Uterus (tissue), 4 donors: ENCODE measurements at places on chromosomes 11 and 22.

DNA sequence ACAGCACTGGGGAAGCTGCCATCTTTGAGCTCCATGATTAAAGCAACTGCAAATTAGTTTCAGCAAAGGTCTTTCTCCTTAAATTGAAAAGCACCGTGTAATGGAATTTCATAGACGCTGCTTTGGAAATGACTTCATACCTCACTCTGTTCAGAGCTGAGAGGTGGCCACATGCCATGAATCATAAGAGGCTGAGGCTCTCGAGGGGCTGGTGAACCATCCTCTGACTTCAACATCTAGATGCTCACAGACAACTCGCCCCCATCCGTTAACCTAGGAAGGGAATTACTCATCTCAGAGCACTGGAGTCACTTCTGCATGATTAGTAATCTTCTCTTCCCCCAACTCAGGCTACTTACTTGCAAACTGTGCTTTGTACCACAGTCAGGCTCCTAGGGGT lies 122.3 kb downstream of the RCN1 start:
- no peak overlapping the region for H3K27ac ChIP-seq
- H3K36me3 ChIP-seq, result no peaks in the 10 kb centered on the region
- H3K27me3 ChIP-seq, result no peaks in the 10 kb centered on the region
- H3K4me3 ChIP-seq, result no peak overlapping the region

DNA sequence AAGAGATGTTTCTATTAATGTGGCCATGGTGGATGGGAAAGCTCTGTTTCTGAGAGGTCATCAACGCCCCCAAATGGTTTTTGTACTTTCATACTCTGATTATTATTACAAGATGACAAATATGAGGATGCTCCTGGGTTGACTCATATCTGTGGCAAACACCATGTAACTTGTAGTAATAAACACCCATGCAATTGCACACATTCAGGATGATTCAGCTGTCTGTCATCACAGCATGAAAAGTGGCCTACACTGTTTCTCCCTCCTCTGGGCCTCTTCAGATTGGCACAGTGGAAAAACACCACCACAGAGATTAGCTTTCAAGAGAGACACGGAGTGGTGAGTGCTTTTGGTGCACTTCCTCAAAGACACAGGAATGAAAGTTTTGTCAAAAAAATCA lies 85.4 kb downstream of the MTNR1B start:
- DNase-seq, result no peak
- H3K36me3 ChIP-seq, result no peaks in the 10 kb centered on the region
- no peak overlapping the region for H3K4me3 ChIP-seq
- H3K27me3 ChIP-seq, result no peaks in the 10 kb centered on the region

DNA sequence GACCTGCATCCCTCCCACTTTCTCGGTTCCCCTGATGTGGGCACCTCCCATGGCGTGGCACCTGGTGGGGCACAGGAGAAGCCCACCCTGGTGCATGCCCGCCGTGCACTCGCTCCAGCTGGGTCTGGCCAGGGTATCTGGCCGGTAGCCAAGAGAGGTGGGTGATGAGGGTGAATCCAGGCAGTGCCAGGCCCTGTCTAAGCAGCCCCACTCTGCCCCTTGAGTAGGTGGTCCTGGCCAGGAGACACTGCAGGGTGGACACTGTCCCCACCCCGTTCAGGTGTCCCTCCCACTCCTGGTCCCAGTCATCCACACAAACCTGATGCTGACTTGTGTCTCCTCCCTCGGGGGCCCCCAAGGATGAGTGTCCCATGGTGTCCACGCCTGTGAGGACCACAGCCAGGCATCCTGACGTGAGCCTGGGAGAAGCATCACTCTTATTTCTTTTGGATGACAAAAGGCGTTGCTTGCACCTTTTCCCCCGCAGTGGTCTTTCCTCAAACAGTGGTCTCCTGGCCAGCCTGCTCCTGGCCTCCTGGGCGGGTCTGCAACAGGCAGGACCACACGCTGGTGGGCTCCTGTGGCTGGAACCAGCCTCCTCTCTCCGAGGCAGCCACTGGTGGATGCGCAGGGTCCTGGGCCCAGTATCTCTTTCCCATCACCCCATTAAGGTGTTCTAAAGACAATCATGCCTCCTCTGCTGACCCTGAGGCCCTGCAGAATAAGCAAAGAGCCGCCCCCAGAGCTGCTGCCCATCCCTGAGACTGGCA lies 922.3 kb downstream of the BRD1 start:
- no peak overlapping the region for H3K27ac ChIP-seq
- no peaks in the 10 kb centered on the region for H3K36me3 ChIP-seq
- H3K4me3 ChIP-seq, result no peak overlapping the region
- no peaks in the 10 kb centered on the region for H3K4me1 ChIP-seq
- H3K27me3 ChIP-seq, result no peaks in the 10 kb centered on the region

DNA sequence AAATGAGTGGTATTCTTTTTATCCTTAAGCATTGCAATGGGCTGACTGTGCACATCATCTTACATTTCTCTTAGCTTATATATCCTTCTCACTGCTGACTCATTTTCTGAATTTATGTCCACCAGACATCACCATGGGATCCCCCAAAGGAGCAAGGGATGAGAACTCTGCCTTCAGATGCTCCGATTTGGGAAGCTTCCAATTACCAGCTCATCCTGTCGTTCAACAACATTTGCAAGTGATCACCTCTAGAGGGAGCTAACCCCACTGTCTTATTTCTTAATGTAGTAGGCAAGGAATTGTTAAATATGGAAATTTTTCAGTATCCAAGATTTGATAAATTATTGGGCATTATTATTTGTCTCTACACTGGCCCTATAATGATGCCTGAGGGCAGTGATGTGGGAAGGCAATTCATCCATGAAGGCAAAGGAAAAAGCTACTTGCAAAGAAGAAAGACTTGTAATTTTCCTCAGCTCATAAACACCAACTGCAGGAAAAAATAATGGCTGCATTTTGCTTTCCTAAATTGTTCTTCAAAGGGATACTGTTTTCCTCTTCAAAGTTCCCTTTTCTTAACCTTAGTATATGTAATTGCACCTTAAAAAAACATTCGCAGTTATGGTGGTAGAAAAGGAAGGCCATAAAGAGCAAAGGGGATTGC lies 102.4 kb upstream of the FSHB start:
- H3K27me3 ChIP-seq, result no peaks in the 10 kb centered on the region
- H3K4me3 ChIP-seq, result no peak overlapping the region
- no peaks in the 10 kb centered on the region for H3K36me3 ChIP-seq
- no peak for DNase-seq
- no peaks in the 10 kb centered on the region for H3K4me1 ChIP-seq

DNA sequence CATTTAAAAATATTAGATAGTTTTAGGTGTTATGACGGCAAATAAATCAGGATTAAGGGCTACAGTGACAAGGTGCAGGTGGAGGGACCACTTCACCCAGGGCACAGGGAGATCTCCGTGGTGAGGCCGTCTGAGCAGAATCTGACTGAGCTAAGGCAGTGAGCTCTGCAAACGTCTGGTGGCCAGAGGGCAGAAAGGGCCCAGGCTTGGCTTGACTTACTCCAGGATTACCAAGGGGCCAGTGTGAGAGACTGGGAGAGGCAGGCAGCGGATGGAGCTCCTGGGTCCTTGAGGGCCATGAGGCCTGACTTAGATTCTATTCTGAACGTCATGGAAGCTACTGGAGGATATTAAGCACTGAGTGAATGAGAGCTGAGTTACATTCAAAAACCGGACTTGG lies 125.9 kb upstream of the B3GAT1 start:
- H3K27me3 ChIP-seq, result no peaks in the 10 kb centered on the region
- no peak overlapping the region for H3K4me3 ChIP-seq
- H3K27ac ChIP-seq, result no peak overlapping the region

GRCh38 chr22:34038801-34039555 lies 118.7 kb upstream of the LARGE1 start:
- H3K27me3 ChIP-seq, result no peaks in the 10 kb centered on the region
- no peak overlapping the region for H3K4me3 ChIP-seq
- DNase-seq, result no peak

GRCh38 chr11:17098038-17098437 lies 20.6 kb upstream of the RPS13 start:
- H3K4me3 ChIP-seq, result no peak overlapping the region
- H3K27me3 ChIP-seq, result no peaks in the 10 kb centered on the region
- H3K36me3 ChIP-seq, result no peaks in the 10 kb centered on the region
- H3K27ac ChIP-seq, result no peak overlapping the region
